NCI-H526 (cell line): ENCODE measurements at places on chromosomes 12 and 14.

GRCh38 chr14:75084513-75084912, 15.1 kb downstream of the ZC2HC1C start:
- no peak for DNase-seq

DNA sequence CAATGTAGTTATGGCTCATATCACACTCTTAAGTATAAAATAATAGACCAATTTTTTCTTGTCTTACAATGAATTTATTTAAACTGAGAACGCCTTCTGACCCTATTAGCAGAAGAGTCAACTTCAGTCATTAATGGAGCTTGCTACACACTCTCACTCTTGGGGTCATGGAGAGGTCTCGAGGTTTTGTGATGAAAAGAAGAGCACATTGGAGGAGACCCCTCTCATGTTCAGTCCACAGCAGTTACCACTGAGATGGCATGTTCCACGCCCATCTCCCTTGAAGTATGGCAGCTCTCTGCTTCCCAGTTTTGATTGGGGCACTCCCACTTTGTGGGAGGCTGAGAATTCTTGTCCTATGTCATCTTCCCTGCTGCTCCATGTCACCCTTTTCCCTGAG, 266.4 kb downstream of the RPS29 start:
- DNase-seq = no peak

GRCh38 chr12:96247563-96247962, 53.4 kb downstream of the ELK3 start:
- no peak for DNase-seq

- DNase-seq = no peak
These were observed 8.5 kb upstream of the STON2 start for GRCh38 chr14:81408595-81408994.

- DNase-seq = no peak
These were observed 13.9 kb upstream of the MYH7 start for GRCh38 chr14:23449314-23449713.

DNA sequence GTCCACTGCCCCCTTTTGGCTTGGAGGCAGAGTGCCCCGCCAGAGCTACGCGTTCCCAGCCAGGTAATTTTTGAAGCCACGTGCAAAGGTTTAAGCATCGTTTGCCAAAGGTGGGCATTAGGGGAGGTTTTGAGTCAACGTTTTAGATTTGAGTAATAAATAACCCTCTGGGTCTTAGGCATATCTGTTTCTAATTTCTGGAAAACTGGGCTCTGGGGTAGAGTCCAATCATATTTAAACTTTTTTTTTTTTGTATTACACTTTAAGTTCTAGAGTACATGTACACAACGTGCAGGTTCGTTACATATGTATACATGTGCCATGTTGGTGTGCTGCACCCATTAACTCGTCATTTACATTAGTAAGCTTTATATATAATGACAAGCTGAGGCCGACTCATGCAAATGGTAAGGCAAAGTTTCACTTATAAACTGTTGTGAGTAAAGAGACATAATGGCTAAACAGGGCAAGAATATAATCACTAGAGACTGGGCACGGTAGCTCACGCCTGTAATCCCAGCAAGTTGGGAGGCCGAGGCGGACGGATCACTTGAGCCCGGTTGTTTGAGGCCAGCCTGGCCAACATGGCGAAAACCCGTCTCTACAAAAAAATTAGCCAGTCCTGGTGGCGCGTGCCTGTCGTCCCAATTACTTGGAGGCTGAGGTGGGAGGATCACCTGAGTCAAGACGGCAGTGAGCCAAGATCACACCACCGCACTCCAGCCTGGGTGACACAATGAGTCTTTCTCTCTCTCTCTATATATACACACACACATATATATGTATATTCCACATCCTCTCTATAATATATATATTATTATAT, 491 bp upstream of the NR2C1 start:
- DNase-seq = no peak

- no peak for DNase-seq
These were observed 78.4 kb upstream of the RAP1B start for GRCh38 chr12:68532204-68532886.

DNA sequence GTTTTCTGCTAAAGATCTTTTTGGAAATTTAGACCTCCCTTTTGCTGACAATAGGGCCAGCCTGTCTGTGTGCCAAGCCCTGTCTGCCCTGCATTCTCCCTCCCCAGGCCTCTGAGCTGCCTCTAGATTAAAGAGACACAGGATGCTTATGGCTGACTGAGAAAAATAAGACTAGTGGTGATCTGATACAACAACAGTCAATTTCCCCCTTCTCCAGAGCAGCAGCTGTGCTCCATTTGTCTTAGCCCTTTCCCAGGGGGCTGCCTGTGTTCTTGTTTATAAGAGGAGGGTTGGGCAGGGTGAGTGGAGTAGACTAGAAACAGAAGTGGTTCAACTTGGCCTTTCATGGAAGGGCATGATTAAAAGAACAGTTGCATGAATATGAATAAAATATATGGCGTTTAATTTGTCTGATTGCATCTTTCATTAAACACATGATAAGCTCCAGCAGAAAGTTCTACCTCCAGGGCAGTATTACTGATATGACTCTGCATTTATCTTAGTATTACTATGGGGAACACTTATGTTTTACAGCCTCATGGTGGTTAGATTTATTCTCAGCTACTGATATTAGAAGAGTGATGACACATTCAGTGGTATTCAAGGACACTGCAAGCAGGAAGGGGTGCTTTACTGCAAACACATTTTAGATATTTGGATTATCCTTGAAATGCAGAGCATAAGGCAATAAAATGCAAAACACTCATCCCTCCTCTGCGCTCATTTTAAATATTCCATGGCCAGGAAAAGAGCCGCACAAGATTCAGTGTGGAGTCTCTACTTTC, 150.2 kb upstream of the CLEC14A start:
- DNase-seq = peak; percentile 61

- DNase-seq = no peak
These were observed 21.9 kb upstream of the FAIM2 start for GRCh38 chr12:49925433-49926204.

DNA sequence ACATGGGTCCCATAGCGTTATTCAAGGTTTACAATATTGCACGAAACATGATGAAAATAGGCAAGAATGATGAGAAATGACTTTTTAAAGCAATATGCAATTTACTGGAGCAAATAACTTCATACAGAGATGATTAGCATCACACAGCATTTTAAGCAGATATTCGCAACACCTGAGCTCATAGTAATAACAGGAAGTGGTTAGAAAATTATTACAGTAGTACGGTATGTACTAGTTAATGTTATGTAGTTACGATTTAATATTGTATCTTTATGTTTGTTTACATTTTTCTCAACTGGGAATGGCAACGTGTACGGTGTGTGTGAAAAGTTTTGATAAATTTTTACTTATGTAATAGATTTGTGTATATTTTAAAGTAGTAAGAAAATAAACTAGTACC, 102.6 kb downstream of the OSBPL8 start:
- DNase-seq = no peak

GRCh38 chr12:130713581-130713991, 2.5 kb downstream of the RIMBP2 start:
- peak; percentile 52 for DNase-seq
